Activated CD8-positive, alpha-beta memory T cell treated with anti-CD3 and anti-CD28 coated beads, Interleukin-2, amount 50 U/mL, for 4 hours (primary cell): ENCODE measurements at places on chromosomes 2 and 18.

GRCh38 chr18:76131738-76132137 lies 363.3 kb downstream of the ZNF516 start:
- DNase-seq, result no peak

DNA sequence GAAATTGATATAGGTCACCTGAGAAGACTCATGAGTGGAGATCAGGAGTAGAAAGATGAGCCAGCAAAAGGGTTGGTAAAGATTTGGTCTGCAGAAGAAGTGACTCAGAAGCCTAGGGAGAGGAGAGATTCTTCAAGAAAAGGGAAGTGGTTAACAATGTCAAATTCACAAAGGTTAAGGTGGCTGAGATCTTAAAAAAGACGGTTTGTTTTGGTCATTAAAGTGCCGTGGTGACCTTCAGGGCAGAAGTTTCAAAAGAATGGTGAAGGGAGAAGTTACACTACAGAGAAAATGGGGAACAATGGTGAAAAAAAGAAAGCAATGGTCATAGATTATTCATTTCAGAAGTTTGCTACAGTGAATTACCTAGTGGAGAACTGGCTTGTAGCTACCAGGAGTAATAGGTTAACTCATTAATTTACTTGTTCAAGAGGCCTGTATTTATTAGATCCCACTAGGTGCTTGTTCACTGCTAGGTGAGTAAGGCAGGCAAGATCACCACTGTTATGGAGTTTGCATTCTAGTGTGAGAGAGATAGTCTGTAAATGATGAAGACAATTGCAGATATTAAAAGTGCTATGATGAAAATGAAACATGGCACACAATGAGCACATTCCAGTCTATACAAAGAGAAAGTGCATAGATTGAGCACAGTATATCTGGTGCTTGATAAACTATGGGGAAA lies 43.0 kb downstream of the FBXO48 start:
- no peak for DNase-seq

DNA sequence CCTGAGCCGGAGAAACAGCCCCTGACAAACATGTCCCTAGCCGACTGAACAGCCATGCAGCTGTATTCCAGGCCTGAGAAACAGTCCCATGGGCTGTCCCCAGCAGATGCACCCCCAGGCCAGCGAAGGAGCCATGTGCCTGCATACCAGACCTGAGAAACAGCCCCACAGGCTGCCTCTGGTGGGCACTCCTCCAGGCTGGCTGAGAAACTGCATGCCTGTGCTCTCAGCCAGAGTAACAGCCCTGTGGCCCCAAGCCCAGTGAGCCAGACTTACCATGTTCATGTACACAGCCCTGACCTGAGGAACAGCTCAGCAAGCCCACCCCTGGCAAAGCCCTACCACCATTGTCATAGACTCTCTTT lies 24.8 kb downstream of the BOLL start:
- no peak for DNase-seq

GRCh38 chr2:176137252-176137580 lies 7.7 kb downstream of the HOXD8 start:
- no peak for DNase-seq

DNA sequence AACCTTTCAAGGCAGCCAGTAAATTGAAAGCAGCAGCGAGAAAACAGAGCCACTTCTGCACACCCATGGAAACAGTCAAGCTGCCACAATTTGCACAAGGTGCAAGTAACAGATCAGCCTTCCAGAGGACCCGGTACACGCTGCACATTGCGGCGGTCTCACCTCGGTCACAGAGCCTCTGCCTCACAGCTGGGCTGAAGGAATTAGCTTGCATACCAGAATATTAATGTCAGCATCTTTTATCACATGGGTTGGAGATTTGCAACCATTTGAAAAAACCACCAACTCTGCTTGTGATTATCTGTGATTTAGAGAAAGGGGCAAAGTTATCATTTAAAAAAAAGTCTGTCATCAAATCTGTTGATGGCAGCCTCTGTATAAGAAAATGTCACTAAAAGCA lies 330.5 kb upstream of the TCF4 start:
- no peak for DNase-seq

GRCh38 chr18:9413576-9413975 lies 61.7 kb upstream of the RALBP1 start:
- no peak for DNase-seq

GRCh38 chr18:10378688-10379420 lies 75.6 kb upstream of the APCDD1 start:
- DNase-seq, result no peak
